PC-3 (cell line): ENCODE measurements at places on chromosomes 7 and 10. TPM values are rescaled to one million over a fixed set of nuclear protein-coding genes. Genes with fewer than 3 reads are reported as not detected.

The SEMA3E gene
- 3.6 and 5.9 TPM in 2 replicates for total RNA-seq

The ARHGAP22 gene
- total RNA-seq: 12.2 and 14.9 TPM in 2 replicates

The SPDYE2 gene
- not detected in 2 replicates for total RNA-seq

The DDC gene
- not detected in 2 replicates for total RNA-seq

DNA sequence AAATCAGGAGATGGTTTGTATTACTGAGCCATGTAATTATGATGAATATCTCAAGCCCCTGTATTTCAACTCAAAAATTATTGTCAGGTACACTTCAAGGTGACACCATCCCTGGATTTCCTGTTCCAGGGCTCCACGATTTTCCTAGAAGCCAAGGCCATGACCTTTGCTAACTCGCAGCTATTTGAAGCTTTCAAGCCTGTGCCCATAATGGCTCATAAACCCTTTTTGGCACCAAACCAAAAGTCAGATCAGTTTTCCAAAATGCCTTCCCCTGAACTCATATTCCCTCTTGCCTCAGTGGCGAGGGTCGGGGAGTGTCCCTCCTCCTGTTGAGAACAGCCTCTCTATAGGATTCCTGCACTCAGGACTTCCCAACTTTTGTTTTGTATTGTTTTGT, 70.8 kb downstream of the HIP1 start:
- no peak for DNase-seq
- no peaks in the 10 kb centered on the region for H3K27me3 ChIP-seq
- no peaks in the 10 kb centered on the region for H3K36me3 ChIP-seq
- H3K27ac ChIP-seq: no peak overlapping the region
- no peaks in the 10 kb centered on the region for H3K4me1 ChIP-seq

DNA sequence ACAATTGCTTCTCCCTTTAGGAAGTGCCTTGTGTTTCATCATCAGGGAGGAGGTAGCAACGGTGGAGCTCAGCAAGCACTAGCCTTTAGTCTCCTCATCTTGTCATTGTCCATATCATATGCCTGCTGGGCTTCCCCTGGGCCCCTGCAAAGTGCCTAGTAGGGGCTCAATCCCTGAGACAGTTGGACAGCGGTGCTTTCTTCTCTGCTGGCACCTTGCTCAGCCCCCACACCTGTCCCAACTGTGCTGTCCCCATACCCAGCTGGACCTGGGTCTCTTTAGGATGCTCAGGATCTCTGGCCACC, 5.5 kb downstream of the SMARCD3 start:
- peaks cover 4% of the 10 kb centered on the region; the same call in 1 of the 2 replicates for H3K4me1 ChIP-seq
- H3K36me3 ChIP-seq: no peaks in the 10 kb centered on the region
- no peak overlapping the region for H3K4me3 ChIP-seq
- DNase-seq: no peak

- H3K36me3 ChIP-seq: no peaks in the 10 kb centered on the region; the same call in 1 of the 2 replicates
- no peak overlapping the region for H3K27ac ChIP-seq
- peak; percentile 25 for DNase-seq
- no peaks in the 10 kb centered on the region for H3K27me3 ChIP-seq
- no peaks in the 10 kb centered on the region for H3K4me1 ChIP-seq
- no peak overlapping the region for H3K4me3 ChIP-seq
Measured at GRCh38 chr7:98831641-98832221, 38.1 kb downstream of the TMEM130 start.

GRCh38 chr7:6182993-6183392, 89.4 kb downstream of the CYTH3 start:
- H3K4me1 ChIP-seq: no peaks in the 10 kb centered on the region
- no peak for DNase-seq
- no peaks in the 10 kb centered on the region for H3K36me3 ChIP-seq
- H3K27me3 ChIP-seq: no peaks in the 10 kb centered on the region

GRCh38 chr7:139807009-139807408, 22.1 kb upstream of the TBXAS1 start:
- no peaks in the 10 kb centered on the region for H3K36me3 ChIP-seq
- no peak for DNase-seq
- H3K27me3 ChIP-seq: no peaks in the 10 kb centered on the region
- H3K27ac ChIP-seq: no peak overlapping the region
